Right hindlimb (tissue), 1 donor: ENCODE measurements at places on chromosomes 5 and 9.

DNA sequence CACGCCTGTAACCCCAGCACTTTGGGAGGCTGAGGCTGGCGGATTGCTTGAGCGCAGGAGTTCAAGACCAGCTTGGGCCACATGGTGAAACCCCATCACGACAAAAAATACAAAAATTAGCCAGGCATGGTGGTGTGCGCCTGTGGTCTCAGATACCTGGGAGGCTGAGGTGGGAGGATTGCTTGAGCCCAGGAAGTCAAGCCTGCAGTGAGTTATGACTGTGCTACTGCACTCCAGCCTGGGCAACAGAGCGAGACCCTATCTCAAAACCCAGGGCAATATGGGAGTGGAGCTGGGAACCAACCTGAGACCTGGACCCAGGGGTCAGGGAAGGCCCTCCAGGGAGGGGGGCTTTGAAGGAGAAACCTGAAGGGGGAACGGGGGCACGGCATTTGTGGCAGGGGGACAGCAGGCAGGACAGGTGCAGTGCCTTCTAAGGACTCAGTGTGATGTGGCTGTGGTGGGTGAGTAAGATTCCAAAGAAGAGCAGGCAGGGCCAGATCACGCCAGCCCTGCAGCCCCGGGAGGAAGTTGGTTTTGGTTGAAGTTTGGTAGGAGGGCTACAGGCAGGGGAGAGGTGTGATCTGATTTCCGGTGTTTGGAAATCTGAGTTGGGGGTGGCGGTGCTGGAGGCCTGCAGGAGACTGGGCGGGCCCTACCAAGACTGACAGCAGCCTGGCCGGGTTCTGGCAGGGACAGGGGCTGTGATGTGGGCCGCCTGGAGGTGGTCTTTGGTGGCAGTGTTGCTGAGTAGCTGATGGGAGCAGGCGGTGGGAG, 46.2 kb downstream of the NTNG2 start:
- no peak for DNase-seq

GRCh38 chr5:2749514-2750025, 1.9 kb downstream of the IRX2 start:
- no peak for DNase-seq

GRCh38 chr5:18702821-18703220, 1068.6 kb downstream of the TAF11L14 start:
- no peak for DNase-seq

GRCh38 chr9:32899181-32899580, 102.2 kb downstream of the APTX start:
- DNase-seq, result no peak

GRCh38 chr9:108939975-108940374, 5.8 kb downstream of the ABITRAM start:
- no peak for DNase-seq

DNA sequence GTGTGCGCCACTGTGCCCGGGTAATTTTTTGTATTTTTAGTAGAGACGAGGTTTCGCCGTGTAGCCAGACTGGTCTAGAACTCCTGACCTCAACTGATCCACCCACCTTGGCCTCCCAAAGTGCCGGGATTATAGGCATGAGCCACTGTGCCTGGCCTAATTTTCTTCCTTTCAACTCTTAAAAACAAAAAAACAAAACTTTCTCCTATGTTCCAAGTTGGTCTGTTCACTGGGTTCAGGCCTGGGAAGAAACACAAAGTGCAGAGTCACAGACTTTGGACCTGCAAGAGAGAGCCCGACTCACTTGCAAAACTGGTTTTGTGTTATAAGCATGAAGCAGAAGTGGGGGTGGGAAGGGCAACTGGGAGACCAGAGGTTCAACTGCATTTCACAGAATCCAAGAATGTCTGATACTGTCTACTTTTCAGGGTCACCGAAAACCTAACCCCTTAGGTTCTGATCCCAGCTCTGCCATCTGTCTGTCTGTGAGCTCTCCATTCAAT, 5.2 kb upstream of the HDHD3 start:
- DNase-seq, result no peak

- no peak for DNase-seq
These were observed 176.6 kb downstream of the ZNF462 start for GRCh38 chr9:107039542-107039941.

GRCh38 chr5:138402640-138403039, 36.2 kb upstream of the REEP2 start:
- no peak for DNase-seq

- no peak for DNase-seq
These were observed 23.4 kb downstream of the UBLCP1 start for GRCh38 chr5:159286420-159287035.

- no peak for DNase-seq
These were observed 20.8 kb downstream of the IFNB1 start for GRCh38 chr9:21056931-21057330.

GRCh38 chr5:83434946-83435345, 36.6 kb upstream of the VCAN start:
- DNase-seq, result peak; percentile 24

DNA sequence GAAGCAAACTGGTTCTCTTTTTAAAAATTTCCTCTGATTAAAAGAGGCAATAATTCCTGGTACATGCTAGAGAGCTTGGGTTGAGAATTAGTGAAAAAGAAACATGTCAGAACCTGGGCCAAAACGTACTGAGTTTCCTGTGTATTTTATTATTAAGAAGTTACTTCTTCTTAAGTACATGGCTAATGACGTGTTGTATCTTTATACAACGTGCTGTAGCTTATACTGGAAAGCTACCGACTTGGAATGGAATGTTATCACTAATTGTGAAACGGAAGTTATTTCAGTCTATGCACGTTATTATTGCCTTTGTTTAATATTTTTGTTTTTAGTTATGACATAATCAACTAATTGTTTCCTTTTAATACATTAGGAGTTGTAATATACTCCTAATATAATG, 43.1 kb downstream of the ZNF366 start:
- DNase-seq, result no peak

DNA sequence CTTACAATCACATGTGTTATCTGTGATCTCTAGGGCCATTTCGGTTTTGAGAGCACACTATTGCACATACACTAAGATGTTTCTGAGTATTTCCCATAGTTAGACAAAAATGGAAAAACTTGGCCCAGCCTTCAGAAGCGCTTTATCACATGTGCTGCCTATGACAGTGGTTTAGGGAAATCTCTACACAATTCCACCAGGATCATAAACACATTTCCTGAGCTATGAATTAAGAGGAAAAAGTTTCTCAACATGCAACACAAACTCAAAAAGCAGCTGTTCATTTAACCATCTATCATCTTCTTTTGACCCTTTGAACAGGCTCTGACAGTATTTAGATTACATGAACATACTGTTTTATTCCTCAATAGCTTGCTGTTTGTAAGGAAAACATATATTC, 15.1 kb downstream of the FGF1 start:
- DNase-seq, result peak; percentile 65

DNA sequence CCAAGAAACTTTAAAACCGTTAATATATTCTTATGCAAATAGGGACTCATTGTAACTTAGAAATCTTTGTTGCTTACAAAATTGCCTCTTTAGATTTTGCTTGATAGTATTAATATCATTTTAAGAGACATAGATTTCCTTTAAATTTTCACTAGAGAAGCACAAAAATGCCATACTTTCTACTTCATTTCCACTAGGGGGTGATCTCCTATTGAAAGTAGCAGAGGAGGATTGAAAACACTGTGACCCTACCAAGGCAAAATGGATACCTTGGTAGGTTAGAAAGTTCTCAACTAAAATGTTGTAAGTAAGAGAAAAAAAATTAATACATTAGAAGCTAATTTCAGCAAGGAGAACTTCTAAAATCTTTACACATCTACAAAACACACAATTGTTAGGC, 204.9 kb downstream of the CHSY3 start:
- DNase-seq, result no peak
